ENCODE measurements at places on chromosomes 7 and 10. TPM values are rescaled to one million over a fixed set of nuclear protein-coding genes. Genes with fewer than 3 reads are reported as not detected.

Gene PTCD1
- polyA plus RNA-seq: 3.8 TPM

Gene ARHGAP22
- polyA plus RNA-seq: 8.6 TPM

Gene ADGRA1
- not detected for polyA plus RNA-seq

Gene FRMD4A
- 123 TPM for polyA plus RNA-seq

Gene DENND2A
- not detected for polyA plus RNA-seq

Gene ASB10
- not detected for polyA plus RNA-seq

Gene EPO
- not detected for polyA plus RNA-seq

Gene CLCN1
- polyA plus RNA-seq: not detected

Gene TLX1
- not detected for polyA plus RNA-seq

Gene NKX1-2
- not detected for polyA plus RNA-seq

Gene FAM204A
- polyA plus RNA-seq: 11.1 TPM

DNA sequence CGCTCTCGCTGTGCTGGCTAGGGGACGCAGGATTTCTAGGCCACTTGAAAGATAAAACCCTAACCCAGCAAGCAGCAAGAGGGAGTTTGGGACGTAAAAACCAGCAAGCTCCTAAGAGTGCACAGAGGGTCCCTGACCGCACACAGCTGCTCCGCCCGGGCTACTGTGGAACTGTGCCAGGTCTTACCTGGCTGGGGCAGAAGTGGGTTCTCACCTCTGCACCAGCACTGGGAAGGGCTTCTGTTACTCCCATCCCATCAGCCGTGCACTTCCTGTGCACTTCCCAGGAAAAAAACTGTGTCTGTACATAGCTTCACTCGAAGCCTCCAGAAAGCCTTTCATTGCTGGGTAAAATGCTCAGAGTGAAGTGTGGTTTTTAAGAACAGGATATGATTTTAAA is 45.9 kb upstream of the PTF1A start:
- H3K27ac ChIP-seq: no peak overlapping the region
- no peaks in the 10 kb centered on the region for H3K36me3 ChIP-seq
- DNase-seq: no peak
- no peak overlapping the region for H3K4me3 ChIP-seq

- no peak overlapping the region for H3K27ac ChIP-seq
- no peaks in the 10 kb centered on the region for H3K27me3 ChIP-seq
- no peak overlapping the region for H3K4me3 ChIP-seq
- peaks cover 2% of the 10 kb centered on the region for H3K4me1 ChIP-seq
Observed at GRCh38 chr7:139669106-139670061, 108.4 kb downstream of the HIPK2 start.

- no peak overlapping the region for H3K4me3 ChIP-seq
- no peak overlapping the region for H3K27ac ChIP-seq
- H3K4me1 ChIP-seq: peaks cover 13% of the 10 kb centered on the region
- no peaks in the 10 kb centered on the region for H3K27me3 ChIP-seq
- DNase-seq: no peak
- no peaks in the 10 kb centered on the region for H3K36me3 ChIP-seq
Observed at GRCh38 chr10:70135684-70136083, 3.1 kb upstream of the AIFM2 start.

GRCh38 chr10:75358835-75359421 is 42.6 kb downstream of the ZNF503 start:
- H3K4me3 ChIP-seq: no peak overlapping the region
- no peak for DNase-seq
- H3K27me3 ChIP-seq: no peaks in the 10 kb centered on the region
- H3K4me1 ChIP-seq: no peaks in the 10 kb centered on the region
- H3K36me3 ChIP-seq: no peaks in the 10 kb centered on the region

DNA sequence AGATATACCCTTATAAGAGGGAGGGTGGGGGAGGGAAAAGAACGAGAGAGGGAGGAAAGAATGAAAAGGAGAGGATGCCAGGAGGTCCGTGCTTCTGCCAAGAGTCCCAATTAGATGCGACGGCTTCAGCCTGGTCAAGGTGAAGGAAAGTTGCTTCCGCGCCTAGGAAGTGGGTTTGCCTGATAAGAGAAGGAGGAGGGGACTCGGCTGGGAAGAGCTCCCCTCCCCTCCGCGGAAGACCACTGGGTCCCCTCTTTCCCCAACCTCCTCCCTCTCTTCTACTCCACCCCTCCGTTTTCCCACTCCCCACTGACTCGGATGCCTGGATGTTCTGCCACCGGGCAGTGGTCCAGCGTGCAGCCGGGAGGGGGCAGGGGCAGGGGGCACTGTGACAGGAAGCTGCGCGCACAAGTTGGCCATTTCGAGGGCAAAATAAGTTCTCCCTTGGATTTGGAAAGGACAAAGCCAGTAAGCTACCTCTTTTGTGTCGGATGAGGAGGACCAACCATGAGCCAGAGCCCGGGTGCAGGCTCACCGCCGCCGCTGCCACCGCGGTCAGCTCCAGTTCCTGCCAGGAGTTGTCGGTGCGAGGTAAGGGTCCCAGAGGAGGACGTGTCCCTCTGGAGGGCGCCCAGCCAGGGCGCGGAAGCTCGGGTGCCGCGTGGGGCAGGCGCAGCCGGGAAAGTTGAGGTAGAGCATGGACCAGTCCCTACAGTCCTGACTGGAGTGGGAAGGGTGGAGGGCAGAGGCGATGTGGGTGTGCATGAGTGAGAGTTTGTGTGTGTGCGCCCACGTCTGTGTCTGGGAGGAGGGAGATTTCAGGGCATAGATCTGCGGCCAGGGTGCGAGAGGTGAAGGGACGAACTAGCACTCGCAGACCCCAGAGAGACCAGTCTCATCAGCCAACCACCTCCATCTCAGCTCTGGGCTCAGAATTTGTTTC is 844 bp downstream of the GRM3 start:
- H3K36me3 ChIP-seq: no peaks in the 10 kb centered on the region
- peaks cover 9% of the 10 kb centered on the region for H3K27me3 ChIP-seq
- H3K4me3 ChIP-seq: no peak overlapping the region
- no peak overlapping the region for H3K27ac ChIP-seq

DNA sequence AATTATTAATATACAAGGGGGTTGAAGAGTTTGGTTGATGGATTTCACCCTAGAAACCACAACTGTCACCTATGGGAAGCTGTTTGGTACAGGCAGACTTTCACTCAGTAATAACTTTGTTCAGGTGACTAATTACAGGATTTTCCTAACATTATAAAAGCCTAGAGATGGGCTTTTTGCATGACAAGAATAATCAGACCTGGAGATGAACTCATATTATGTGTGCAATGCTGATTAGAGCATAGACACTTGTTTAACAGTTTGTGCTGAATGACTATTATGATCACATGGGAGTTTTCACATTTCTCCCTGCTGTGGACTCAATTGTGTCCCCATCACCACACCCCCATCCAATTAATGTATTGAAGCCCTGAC is 90.2 kb upstream of the STEAP4 start:
- H3K4me1 ChIP-seq: peaks cover 21% of the 10 kb centered on the region
- H3K27me3 ChIP-seq: no peaks in the 10 kb centered on the region
- no peak for DNase-seq
- H3K4me3 ChIP-seq: no peak overlapping the region
- H3K36me3 ChIP-seq: no peaks in the 10 kb centered on the region
- H3K27ac ChIP-seq: peak overlapping the region; percentile 68

DNA sequence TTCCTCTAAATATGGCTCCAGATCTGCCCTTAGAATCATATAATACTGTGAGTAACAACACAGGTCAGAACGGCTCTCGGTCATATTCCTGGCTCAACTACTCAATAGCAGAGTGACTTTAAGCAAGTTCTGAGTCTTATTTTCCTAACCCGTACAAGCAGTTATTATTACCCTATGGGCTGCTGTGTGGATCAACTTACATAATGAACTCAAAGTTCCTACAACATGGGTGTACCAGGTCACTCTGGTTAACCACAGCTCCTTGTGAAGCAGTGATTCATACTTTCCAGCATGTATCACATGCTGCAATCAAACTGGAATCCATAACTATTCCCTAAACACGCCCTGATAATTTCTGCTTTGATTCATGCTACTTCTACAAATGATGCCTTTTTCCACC is 107.3 kb downstream of the LRRN3 start:
- H3K4me1 ChIP-seq: no peaks in the 10 kb centered on the region
- peak overlapping the region; percentile 3 for H3K27ac ChIP-seq
- DNase-seq: peak; percentile 65
- H3K4me3 ChIP-seq: no peak overlapping the region
- H3K27me3 ChIP-seq: no peaks in the 10 kb centered on the region

DNA sequence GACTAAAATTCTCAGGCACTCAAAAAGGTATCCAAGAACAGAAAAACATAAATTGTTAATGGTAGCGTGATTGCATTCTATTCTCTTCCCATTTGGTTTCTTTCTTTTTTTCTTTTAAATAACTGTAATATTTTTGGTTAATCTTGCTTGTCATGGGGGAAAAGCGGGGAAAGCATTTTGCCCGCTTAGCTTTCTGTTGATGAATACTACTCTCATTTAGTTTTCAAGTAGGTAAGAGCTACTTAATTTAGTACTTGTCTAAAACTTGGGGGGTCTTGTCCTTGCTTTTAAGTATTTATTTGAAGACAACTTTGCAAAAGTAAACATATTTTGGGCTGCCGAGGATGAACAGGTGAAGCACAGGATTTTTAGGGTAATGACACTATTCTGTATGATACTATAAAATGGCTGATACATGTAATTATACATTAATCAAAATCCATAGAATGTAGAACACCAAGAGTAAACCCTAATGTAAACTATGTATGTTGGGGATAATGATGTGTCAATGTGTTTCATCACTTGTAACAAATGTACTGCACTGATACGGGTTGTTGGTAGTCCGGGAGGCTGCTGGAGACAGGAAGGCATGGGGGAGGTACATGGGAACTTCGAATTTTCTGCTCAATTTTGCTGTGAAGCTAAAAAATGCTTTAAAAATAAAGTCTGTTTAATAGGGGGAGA is 1.7 kb downstream of the TES start:
- H3K36me3 ChIP-seq: no peaks in the 10 kb centered on the region
- peak; percentile 46 for DNase-seq
- peak overlapping the region; percentile 89 for H3K27ac ChIP-seq

Measured in endothelial cell of umbilical vein (primary cell).